ENCODE measurements at places on chromosomes 4 and X. TPM values are rescaled to one million over a fixed set of nuclear protein-coding genes. Genes with fewer than 3 reads are reported as not detected.

TFE3 gene
- 46.5 TPM for total RNA-seq

GRCh38 chr4:53476232-53477037, 99.0 kb downstream of the FIP1L1 start:
- peak; percentile 99 for DNase-seq

- DNase-seq = no peak
Measured at GRCh38 chr4:152510349-152511147, 25.3 kb downstream of the FBXW7 start.

DNA sequence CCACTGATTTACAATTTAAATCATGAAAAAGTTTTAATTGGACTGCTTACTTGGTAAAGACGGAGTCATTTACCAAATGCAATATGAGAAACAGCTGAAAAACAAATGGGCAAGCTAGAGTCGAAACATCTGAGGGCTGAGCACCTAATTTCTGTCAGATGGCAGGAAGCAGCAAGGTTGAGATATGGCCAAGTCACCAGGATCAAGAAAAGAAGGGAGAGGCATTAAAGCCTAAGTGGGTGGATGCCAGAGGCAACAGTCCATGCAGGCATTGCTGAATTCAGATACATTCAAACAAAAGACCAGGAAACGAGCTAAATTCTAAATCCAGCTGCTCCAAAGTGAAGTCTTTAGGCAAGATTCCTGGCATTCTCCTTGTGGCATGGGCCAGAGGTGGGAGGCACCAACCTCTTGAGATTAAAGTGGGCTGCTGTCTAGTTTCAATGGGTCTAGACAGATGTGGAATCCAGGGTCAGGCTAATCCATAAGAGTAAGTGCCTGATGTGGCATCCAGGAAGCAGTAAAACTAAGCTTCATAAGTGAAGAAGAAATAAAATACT, 8.0 kb upstream of the ARSJ start:
- DNase-seq = no peak

GPR82 gene
- total RNA-seq = not detected

- DNase-seq = peak; percentile 8
Measured at GRCh38 chrX:78712336-78712735, 35.2 kb upstream of the LPAR4 start.

DNA sequence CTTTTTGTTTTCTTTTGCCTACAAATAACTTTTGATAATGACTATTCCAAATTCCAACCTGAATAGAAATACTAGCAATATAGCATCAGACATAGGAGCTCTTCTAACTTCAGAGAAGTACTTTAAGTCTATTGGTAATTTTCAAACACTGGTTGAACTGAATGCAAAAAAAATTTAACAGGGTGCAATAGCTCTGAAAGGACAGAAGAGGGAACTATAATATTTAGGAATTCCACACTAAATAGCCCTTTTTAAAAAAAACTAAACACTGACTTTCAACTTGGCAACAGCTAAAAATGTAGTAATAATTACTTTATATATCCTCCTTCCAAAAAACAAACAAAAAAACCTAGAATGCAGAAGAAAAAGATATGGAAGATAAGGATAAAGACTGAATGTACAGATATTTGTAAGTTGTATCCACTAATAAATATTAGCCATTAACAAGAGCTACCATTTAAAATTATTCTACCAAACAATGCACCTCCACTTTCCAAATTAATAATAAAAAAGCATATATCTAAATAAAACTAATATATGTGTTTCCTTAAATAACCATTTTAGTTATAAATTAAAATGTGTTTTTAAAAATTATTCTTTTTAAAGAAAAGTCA, 81.4 kb downstream of the FBXW7 start:
- DNase-seq = peak; percentile 12

DNA sequence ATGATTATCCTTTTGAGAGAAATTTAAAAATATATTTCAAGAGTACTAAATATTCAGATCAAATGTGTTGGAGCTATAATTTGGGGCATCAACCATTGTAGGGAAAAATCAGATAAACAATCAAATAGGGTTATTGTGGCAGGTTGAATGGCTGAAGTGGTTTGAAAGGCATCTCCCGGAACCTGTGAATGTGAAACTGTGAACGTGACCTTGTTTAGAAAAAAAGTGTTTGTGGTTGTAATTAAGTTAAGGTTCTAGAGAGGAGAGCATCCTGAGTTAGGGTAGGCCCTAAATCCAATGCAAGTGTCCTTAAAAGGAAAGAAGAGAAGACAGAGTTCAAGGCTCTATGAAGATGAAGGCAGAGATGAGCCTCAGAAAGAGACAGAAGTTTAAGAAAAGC, 37.4 kb downstream of the ADGRA3 start:
- no peak for DNase-seq
